ENCODE measurements at places on chromosomes 16 and 17.

DNA sequence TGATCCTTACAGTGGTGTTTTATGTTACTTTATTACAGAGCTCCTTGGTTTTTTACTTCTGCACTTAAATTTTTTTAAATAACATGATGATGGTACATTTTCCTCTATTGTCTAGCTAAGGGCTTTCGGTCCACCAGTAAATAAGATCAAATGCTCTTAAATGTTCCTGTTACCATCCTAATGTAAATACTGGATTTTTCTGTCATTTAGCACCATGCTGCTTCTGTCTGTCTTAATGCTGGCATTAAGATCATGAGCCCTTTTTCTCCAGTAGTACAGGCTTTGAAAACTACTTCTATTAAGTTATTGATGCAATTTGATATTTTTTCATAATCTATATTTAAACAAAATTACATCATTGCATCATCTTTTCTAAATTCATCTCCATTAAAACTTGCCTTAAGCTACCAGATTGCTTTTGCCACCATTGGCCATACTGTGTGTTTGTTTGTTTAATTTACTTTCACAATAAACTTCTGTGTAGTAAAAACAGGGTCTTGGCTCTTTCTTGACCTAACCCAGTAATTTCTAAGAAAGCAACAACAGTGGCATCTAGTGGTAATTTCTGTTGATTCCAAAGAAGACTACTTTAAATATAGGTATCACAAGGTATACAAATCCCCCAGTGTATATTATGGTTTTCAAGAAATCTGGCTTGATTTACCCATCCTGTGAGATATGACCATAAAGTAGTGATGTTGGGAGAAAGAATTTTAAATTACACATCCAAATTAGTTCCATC, 9.0 kb upstream of the PHAF1 start:
- no peak for DNase-seq

DNA sequence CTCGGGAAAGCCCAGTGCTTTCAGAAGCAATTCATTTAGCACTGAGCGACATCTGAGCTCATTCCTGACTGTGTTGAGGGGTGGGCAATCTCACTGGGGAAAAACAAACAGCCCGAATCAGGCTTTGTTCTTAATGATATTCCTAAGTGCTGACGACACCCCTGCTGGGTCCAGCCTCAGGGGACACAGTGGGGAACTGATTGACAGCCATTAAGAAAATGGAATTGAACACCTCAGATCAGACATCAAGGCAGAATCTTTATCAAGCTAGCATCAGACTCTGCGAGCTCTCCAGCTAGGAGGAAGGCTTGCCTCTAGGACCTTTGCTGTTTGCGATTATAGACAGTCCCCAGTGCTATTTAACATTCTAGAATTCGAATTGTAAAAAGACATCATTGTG, 22.5 kb upstream of the LYRM9 start:
- no peak for DNase-seq

GRCh38 chr17:499951-500461, 147.4 kb upstream of the RPH3AL start:
- no peak for DNase-seq

DNA sequence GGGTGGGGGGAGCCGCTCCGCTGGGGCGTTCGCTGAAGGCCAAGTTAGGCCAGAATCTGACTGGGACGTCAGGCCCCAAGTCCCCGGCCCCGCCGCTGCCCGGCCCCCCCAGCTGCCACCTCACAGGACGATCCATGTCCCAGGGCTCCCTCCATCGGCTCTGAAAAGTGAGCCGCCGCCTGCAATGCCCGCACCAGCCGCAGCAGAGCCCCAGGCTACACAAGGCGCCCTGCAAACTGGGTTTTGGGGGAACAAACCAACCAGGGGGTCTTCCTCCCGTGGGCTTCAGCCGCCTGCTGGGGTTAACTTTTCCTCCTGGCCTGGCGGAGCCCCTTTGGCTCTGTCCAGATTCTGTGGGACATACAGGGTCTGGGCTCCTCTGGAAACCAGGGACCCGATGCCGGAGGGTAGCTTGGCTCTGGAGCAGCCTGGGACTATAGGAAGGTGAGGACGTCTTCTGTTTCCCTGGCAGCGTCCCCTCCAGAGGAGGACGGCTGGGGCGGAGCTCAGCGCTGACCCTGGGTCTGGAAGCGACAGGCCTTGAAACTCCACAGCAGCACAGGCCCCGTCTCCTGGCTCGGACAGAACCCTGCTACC, 835 bp downstream of the NME4 start:
- DNase-seq, result no peak

DNA sequence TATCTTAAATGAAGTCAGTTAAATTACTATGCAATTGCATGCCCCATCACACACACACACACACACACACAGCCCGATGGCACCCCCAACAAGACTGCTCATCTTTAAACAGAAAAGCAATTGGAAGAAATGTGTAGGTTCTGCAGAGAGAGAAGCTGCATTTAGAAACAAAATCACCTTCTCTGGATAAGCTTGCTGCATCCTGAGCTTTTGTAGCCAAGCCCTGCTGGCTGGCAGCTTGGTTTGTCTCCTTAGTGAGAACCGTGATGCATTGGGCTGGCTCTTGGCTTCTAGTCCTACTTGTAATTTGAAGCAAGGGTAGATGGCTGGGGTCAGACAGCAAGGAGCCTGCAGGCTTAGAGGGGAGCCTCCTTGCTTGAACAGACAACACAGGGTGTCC, 153.8 kb downstream of the SOX9 start:
- no peak for DNase-seq

DNA sequence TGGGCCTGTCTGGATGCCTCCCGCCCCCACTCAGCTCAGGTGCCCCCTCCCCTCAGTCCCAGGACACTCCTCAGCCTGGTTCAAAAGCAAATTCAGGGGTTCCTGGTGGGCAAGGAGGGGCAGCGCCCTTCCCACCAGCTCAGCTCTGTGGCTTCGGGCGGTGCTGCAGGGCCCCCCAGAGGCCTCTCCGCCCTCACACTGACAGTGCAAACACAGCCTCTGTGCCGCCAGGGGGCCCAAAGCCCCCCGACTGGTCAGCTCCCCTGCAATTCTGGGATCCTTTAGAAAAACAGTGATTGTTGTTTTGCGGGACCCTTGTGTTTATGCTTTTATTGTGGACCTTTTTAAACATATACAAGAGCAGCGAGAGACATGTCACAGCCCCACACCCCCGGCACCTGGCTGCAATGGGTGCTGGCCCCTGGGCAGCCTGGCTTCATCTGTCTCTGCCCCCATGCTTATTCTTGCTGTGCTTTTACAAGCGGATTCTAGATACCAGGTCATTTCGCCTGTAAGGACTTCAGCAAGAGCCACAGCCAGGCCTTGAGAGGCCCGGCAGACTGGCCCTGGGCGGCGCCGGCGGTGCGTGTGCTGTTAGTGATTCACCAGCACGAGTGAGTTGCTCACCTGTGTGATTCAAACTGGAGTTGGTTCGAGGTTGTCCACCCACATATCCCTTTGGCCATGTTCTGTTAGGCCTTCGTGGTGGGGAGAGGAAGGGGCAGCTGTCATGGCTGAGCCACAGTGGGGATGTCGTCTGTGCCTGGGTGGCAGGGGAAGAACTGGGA, 21.2 kb downstream of the ZNF469 start:
- DNase-seq, result no peak
